ENCODE measurements at places on chromosomes 2 and 18.

DNA sequence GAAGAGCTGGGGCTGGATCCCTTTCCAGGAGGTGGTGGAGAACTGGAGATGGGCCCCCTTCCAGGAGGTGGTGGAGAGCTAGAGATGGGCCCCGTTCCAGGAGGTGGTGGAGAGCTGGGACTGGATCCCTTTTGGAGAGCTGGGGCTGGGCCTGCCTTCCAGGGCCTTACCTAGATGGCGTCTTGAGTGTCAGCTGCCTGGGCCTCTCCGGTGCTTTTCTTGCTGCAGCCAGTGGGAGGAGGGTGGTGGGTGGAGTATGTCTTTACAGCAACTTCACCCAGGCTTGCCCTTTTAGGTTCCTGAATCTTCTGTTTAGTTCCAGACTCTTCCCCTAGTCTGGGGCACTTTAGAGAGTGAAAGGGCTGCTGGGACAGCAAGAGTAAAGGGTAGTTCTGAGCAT, 19.1 kb upstream of the TXNDC2 start:
- no peak for DNase-seq

- DNase-seq, result no peak
These were observed at the start of gene CYP27A1 for GRCh38 chr2:218781691-218782527. TSS of gene CYP27A1 (plus strand) at chr2:218782147. CDS start at chr2:218782183, 36 bp downstream.

- no peak for DNase-seq
These were observed 49.8 kb upstream of the CNGA3 start for GRCh38 chr2:98296440-98296839.

DNA sequence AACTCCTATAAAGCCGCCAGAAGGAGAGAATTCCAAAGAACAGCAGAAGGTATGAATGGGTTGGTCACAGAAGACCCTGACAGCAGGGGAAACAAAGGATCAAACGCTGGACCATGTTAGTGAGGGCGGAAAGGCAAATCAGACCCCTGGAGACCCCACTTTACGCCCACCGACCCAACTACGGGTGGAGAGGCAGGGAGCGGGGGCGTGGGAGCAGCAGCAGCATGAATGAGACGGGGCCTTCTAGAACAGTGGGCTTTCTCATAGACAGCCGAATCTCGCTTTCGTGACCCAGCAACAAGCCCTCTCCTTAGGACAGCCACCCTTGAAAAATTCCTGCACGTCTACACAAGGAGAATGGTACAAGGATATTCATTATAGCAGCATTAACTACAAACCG, 191.0 kb downstream of the HDAC4 start:
- no peak for DNase-seq

Measured in SHP77 treated with DMSO at 0.1 percent for 48 hours (cell line).